CD4-positive, alpha-beta T cell treated with Interleukin-15 for 4 hours (primary cell): ENCODE measurements at places on chromosomes 1 and 21.

DNA sequence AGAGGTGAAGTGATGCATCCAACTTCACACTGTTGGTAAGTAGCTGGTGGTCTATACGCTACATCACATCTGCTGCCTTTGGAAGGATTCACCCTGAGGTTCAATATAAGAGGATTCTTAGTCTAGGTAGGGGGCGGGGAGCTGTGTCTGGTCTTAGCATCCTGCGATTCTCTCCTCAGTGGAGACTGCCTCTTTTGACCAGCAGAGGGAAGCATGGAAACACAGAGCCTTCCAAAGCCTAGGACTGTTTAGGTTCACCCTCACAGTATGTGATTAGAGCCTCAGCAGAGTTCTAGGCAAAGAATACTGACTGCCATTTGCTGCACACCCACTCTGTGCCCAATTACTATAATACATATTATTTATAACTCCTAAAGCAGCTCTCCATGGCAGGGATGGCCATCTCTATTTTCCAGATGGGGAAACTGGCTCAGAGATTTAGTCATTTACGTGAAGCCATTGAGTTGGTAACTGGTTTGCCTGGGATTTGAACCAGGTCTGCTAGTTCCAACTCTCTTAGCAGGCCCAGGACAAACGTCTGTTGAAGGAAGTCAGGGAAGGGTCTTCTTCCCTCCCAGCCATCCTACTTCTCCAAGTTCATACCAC, 28.9 kb upstream of the EFCAB14 start:
- no peak for DNase-seq

DNA sequence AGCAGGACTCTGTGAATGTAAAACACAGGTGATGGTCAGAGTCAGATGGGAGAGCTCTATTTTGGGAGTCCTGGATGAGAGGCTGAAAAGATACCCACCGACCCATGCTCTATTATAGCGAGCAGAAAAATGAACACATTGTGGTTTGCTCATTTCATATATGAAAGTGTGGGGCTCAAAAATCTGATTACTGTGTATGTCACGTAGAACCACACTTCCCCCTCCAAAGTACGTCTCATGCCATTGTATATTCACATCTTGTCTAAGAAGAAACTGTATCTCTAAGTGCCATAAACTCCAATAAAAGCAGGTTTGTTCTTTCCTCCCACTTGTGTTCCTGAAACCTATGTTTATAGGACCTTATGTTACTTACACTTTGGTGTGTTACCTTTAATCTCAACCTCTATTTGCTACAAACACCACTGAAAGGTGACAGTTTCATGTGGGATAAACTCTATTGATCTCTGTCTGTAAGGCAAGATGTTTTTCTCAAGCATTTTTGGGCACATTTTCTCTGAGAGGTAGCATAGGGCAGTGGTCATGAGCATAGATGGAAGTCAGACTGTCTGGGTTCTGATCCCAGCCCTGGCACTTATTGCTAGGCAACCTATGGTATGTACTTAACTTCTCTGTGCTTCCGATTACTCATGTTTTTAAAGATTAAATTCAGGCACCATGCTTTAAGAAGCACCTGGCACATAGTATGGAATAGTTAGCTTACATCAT, 214.4 kb downstream of the ST6GALNAC3 start:
- DNase-seq, result no peak

DNA sequence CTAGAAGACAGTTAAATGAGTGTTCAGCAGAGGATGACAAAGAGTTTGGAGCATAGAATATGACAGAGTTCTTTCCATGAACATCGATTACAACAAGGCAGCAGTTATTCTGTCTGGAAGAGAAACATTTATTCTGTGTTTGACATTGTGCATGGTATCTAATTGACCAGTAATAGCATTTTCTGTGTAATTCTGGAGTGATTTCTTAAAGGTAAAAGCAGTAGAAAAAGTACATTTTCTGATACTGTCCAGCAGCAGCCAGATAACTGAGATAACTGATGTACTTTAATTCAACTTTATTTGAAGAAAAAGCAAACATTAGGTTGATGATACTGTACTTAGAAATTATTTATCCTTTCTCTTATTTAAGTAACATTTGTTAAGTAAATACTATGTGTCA, 497.1 kb downstream of the AGBL4 start:
- DNase-seq, result no peak

DNA sequence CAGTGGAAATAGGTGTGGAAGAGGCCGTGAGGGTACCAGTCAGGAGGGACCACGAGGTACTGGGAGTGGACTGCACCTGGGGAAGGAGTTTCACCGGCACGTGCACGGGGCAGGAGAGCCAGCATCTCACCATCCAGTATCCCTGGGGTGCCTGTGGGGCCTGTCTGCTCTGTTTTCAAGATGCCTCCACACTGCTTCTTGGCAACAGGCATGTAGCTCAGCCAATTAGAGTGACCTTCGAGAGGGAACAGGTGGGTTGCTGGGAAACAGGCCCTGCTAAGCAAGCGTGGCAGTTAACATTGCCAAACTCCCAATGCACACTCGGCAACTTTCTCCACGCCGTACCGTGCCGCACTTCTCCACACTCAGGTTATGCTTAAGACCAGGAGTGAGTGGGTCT, 17.7 kb downstream of the KCNC4 start:
- DNase-seq, result no peak
